Stimulated activated CD8-positive, alpha-beta memory T cell treated with anti-CD3 and anti-CD28 coated beads, Interleukin-2, amount 100 ng/mL, for 48 hours (primary cell): ENCODE measurements at places on chromosomes 11 and 22.

- no peak for DNase-seq
Measured at GRCh38 chr11:95364324-95365295, 133.6 kb upstream of the SESN3 start.

DNA sequence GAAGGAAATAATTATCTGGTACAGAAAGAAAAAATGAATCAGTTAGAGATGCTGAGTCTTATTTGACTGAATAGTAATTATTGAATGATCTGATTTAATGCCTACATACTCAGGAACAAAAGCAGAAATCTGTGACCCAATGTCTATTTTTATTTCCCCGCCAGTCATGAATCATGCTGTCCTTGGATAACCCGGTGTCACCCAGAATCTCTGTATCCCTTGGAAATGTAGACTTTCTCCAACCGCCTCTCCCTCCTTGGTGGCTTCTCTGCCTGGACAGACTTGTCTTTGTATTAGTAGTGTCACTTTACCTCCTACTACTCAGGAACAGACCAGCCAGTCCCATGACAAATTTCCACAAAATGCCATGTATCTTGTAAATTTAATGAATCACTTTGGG is 173.3 kb upstream of the PDGFD start:
- no peak for DNase-seq

DNA sequence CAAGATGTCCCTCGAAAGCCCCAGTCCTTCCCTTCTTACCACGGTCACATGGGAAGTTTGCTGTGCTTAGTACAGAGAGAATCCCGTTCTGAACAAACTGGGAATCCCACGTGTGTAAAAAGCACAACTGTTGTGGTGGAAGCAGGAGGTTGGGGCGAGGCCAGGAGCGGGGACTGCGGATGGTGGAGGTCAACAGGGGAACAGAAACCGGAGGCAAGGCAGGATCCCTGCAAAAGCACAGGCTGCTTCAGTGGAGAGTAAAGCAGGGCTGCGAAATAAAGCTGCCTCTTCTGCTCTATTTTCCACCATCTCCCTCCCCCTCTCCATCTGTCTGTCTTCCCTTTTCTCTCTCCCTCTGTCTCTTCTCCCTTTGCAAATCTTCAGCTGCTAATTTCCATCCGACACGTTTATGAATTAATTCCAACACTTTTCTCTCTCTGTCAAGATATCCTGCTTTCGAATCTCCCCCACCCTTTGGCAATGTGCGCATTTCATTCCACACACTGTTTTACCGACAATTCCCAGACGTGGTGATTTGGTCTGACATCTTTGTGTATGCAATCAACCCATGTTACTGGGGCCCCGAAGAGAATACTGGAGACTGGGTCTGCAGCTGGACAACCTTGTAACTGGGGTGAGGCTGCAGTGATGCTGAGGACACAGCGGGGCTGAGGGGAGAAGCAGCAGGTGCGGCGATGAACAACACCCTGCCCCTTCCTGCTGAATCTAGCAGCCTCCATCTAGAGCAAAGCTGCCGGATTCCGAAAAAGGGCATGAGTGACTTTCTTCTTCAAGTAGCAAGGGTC is 571.8 kb downstream of the OPCML start:
- DNase-seq, result no peak

DNA sequence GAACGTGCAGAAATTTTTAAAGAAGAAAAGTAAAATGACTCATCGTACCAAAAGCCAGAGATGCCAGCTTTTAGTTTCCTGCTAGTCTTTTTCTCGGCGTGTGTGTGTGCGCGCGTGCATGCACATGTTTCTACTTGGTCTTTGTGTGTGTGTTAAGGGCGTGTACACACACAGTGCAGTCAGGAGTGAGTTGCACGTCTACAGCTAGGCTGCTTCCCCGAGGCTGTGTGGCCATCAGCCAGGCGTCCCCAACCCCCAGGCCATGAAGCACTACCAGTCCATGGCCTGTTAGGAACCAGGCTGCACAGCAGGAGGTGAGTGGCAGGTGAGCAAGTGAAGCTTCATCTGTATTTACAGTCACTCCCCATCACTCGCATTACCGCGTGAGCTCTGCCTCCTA is 36.4 kb downstream of the KCNQ1 start:
- DNase-seq, result no peak

DNA sequence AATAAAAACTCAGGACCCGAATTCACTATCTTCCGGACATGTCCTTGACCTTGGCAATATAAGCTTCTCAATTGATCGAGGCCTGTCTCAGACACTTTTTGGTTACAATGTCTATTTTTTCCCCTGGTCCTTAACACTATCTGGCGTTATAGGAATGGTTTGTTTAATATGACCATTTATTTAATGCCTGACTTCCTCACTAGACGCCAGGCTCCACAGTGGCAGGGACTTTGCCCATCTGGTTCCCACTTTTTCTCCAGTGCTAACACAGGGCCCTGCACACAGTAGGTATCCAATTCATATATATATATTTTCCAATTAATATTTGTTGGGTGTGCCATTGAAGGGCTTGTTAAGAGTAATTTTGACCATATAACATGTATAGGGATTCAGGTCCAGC is 7.9 kb upstream of the CBX6 start:
- no peak for DNase-seq

- DNase-seq, result no peak
Measured at GRCh38 chr11:67266449-67267187, at the start of gene GRK2. TSS of gene GRK2 (plus strand) at chr11:67266473. CDS start at chr11:67266700, 227 bp downstream.

- DNase-seq, result no peak
Measured at GRCh38 chr22:24753914-24754313, 20.6 kb downstream of the PIWIL3 start.

DNA sequence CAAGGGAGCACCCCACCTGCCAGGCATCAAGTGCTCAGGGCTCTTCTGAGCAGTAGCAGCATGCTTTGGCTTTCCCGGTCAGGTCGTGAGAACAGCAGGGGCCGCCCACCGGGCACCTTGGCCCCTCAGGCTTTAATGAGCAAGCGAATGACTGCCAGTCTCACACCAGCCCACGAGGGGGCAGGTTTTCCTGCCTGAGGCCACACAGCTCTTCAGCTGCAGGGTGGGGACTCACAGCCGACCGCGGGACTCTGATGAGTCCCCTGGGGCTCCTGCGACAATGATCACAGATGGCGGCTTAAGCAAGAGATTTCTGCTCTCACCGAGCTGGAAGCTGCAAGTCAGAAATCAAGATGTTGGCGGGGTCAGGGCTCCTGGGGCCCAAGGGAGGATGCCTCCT is 14.3 kb upstream of the FGF19 start:
- no peak for DNase-seq

- no peak for DNase-seq
Measured at GRCh38 chr11:4826425-4826824, 5.3 kb downstream of the OR51F2 start.

- DNase-seq, result no peak
Measured at GRCh38 chr22:44522526-44523170, 24.6 kb upstream of the RTL6 start.

DNA sequence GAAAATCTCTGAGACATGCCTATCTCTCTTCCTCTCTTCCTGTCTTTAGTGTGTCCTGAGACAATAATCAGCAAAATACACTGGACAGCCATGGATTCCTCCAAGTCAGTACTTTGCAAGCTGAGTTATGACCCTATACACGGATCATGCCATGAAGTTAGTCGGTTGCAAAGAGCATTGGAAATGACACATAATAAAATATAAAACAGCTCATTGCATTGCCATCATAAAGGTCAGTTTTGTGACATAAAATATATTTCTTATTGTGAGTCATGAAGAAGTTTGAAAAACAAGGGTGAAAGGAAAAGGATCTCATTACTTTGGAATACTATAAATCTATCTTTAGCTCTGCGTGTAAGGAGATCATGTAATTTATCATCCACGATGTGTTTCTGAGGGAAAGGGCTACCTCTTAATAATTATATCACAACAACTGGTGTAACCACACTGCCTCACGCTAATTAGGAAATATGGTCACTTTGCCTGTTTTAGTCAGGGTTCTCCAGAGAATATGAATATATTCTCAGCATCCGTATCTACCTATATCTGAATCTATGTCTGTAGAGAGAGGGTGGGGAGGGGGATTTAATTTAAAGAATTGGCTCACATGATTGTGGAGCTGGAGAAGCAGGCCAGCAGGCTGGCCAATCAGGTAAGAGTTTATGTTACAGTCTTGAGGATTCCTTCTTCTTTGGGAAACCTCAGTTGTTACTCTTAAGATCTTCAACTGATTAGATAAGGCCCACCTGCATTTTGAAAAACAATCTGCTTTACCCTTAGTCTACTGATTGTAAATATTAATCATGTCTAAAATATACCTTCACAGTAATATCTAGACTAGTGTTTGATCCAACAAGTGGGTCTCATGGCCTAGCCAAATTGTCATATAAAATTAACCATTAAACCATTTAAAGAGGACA is 198.8 kb downstream of the FAT3 start:
- DNase-seq, result no peak

GRCh38 chr11:69144316-69145049 is 11.3 kb upstream of the SMIM38 start:
- DNase-seq, result no peak

- no peak for DNase-seq
Measured at GRCh38 chr11:35303596-35304385, 115.6 kb downstream of the SLC1A2 start.

- DNase-seq, result no peak
Measured at GRCh38 chr11:105635466-105635865, 25.6 kb downstream of the GRIA4 start.

DNA sequence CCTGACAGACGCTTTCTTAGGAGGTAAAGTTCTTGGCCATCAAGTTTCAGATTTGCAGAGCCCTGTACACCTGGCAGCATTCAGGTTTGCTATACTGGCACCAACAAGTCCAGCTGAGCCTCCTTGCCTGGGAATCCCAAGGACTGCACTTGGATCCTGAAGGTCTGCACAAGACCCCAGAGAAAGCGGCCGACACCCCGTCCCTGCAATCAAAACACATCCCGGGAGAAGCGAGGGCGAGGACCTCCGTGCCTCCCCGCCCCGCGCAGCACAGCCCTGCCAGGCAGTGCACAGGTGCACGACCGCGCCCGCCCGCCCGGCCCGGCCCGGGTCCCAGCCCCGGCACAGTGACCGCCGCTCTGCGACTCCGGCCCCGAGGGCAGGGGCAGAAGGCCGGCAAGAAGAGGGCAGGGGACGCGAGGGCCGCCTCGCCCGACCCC is 559 bp downstream of the MRTFA start:
- DNase-seq, result no peak
